Left kidney (tissue), 8 donors: ENCODE measurements at places on chromosomes 6 and 20. TPM values are rescaled to one million over a fixed set of nuclear protein-coding genes. Genes with fewer than 3 reads are reported as not detected.

Gene OR12D3
- polyA plus RNA-seq, result not detected

GRCh38 chr6:123655521-123656306 lies 19.0 kb upstream of the TRDN start:
- no peak for DNase-seq

DNA sequence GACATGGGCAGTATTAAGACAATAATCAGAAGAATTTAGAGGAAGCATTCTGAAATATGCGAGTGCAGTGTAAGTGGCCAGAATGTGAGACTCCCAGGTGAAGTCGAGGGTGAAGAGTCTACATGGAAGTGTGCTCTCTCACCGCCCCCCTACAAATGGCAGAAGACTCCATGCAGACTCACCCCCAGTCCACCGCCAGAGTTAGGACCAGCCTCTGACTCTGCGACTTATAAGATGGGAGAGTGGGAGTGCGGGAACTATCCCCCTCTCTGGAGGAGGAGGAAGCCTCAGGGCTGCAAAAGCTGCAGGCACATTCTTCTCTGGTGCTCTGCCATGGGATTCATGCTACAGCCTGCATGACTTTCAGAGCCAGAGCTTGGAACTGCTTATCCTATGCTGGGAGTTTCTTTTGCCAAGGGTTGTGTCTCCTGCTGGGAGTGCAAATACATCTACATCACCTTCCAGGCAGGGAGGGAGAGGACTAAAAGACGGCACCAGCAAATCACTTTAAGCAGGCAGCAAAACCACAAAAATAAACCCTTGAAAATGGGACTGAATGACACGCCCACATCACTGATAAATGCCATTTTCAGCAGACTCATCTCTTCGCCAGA lies 206.7 kb upstream of the SULF2 start:
- no peak for DNase-seq

DNA sequence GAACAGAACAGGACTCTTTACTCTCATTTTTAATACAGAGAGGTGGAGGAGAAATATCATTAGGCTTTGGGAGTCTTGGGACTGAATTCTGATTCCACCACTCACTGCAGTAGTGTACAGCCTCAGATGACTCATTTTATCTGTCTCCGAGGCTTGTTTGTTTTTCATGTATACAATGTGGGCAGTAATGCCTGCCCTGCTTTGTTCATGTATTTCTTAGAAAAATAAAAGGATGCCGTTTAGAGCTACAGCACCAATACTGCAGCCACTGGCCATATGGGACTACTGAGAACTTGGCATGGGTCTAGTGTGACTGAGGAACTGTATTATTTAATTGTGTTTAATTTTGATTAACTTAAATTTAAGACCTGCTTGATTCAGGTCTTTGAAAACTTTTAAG lies 41.2 kb upstream of the JAG1 start:
- no peak for DNase-seq

GRCh38 chr20:227439-228105 lies 514 bp downstream of the DEFB129 start:
- DNase-seq, result no peak

DNA sequence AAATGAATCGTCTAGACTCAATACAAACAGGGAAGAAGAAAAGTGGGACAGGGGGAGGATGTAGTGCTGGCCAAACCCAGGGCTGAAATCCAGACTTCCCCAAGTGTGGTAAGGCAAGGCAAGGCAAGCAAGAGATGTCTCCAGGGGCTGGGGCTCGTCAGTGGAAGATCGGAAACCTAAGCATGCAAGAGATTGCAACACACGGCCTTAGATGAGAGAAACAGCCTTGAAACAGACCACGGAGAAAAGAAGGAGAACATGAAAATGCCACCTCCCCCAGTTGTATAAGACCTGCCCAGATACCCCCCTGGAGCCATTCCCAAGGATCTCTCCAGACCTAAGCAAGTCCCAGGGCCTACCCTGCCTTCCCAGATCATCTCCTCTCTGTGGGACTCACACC lies 20.0 kb downstream of the VEGFA start:
- no peak for DNase-seq

- no peak for DNase-seq
Observed at GRCh38 chr20:37393863-37394542, 48.1 kb downstream of the SRC start.

- no peak for DNase-seq
Observed at GRCh38 chr20:57389695-57390603, 1.2 kb upstream of the RBM38 start.
